ENCODE measurements at places on chromosomes 7 and 10. TPM values are rescaled to one million over a fixed set of nuclear protein-coding genes. Genes with fewer than 3 reads are reported as not detected.

The CAPZA2 gene
- total RNA-seq, result 118 TPM

The SLC35G1 gene
- 3.3 TPM for total RNA-seq

The MEPCE gene
- 73.1 TPM for total RNA-seq

The BMPER gene
- total RNA-seq, result not detected

The ENKUR gene
- 2.3 TPM for total RNA-seq

The HECW1 gene
- 0.52 TPM for total RNA-seq

The HSPA12A gene
- total RNA-seq, result 0.72 TPM

The ITGA8 gene
- not detected for total RNA-seq

The C7orf33 gene
- not detected for total RNA-seq

The CUZD1 gene
- 1.9 TPM for total RNA-seq

The SFRP5 gene
- total RNA-seq, result not detected

The OR2A7 gene
- total RNA-seq, result 6.0 TPM

The EN2 gene
- not detected for total RNA-seq

The HOXA13 gene
- total RNA-seq, result not detected

The PSMC2 gene
- total RNA-seq, result 84.3 TPM

The OR9A2 gene
- not detected for total RNA-seq

The PNLIPRP1 gene
- not detected for total RNA-seq

The GFRA1 gene
- total RNA-seq, result not detected

The SEMA3C gene
- total RNA-seq, result 1.2 TPM

The SAMD9 gene
- 42.4 TPM for total RNA-seq

The LRIT1 gene
- not detected for total RNA-seq

The UPF2 gene
- 29.9 TPM for total RNA-seq

The C7orf57 gene
- total RNA-seq, result not detected

The MEOX2 gene
- not detected for total RNA-seq

The ANKMY2 gene
- total RNA-seq, result 12.1 TPM

The LRGUK gene
- 0.47 TPM for total RNA-seq

The GPAM gene
- total RNA-seq, result 4.2 TPM

The LIPN gene
- 0.44 TPM for total RNA-seq

Measured in CD4-positive, CD25-positive, alpha-beta regulatory T cell (primary cell).